LoVo (cell line): ENCODE measurements at places on chromosomes 3 and 15.

DNA sequence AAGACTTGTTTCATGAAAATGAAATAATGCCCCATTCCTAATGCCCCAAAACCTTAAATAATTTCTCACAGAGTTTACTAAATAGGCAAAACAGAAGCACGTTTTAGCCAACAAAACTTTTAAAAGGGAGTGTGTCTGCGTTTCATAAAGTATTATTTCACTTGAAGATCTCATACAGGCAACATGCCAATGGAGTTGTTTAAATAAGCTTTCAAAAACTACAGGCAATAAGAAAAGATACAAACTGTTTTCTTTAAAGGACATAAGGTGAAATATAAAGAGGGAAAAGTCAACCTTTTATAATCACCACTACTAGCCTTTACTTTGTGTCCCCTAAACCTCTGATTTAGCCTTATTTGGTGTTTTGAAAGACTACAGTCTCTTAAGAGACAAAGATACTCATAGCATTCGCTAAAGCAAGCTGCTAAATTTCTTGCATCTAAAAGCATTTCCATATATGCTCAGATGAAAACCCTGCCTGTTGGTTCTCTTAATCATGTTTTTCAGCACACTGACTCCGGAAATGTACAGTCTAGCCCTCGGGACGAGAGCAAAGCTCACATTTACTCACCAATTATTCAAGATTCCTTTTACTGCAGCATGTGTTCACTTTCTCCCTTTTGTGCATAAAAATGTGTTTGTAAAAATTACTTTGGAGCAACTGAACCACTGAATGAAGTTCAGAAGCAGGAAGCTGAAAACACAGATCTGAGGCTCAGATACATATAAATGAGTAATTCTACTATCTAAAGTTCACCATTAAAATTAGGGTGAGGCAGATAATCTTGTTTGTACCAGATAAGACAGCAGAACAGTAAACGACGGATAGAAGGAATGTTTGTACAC lies 119.0 kb downstream of the GOLIM4 start:
- no peak for DNase-seq

DNA sequence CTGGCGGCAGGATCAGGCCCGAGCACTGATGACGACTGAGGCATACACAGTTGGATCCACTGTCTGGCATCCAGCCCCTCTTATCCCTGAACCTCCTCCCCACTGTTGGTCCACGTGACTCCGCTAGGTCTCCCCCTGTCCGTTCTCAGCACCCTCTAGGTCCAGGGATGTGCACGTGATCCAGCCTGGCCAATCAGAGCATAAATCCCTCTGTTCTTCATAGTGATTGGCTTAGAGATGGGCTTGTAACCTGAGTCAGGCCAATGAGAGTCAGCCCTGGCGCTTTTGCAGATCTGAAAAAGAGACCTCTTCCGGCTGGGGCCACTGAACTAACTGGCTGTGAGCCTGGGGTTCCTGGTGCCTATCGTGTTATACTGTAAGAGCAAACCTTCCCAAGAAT lies 20.5 kb upstream of the IQSEC1 start:
- DNase-seq, result no peak

- DNase-seq, result no peak
Observed at GRCh38 chr15:36598529-36599177, 19.2 kb downstream of the CDIN1 start.

GRCh38 chr3:71393093-71393492 lies 190.4 kb downstream of the FOXP1 start:
- DNase-seq, result no peak

GRCh38 chr3:4674216-4674615 lies 181.1 kb downstream of the ITPR1 start:
- DNase-seq, result no peak

DNA sequence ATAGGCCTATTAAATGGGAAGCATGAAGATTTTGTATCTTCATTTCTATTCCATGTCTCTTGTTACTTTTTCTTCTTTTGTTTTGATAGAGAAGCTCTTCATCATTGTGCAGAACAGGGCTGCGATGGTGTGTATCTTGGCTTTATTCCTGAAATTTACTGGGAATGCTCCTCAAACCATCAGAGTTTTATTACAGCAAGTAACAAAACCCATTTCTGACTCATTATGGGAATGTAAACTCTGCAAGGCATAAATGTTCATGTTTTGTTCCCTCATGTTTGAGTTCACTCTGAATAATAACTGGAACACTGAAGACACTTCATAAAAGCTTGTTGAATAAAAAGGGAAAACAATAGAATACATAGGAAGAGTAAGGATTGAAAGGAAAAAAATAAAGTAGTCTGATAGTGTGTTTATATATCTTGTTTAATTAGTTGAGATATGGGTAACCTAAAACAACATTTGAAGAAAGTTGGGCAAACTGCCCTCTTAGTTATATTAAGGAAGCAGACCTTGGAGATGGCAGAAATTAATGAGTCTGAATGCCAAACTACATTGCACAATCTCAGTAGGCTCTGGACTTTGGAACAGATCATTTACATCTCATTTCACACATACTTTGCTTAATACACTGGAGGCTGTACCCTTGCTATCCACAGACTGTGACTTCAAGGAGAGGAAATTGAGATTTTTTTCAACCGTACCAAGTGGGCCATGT lies 521.5 kb downstream of the GRM7 start:
- no peak for DNase-seq

- no peak for DNase-seq
Observed at GRCh38 chr3:110806924-110807323, 264.7 kb upstream of the NECTIN3 start.
